ENCODE measurements at places on chromosomes 16 and 17.

DNA sequence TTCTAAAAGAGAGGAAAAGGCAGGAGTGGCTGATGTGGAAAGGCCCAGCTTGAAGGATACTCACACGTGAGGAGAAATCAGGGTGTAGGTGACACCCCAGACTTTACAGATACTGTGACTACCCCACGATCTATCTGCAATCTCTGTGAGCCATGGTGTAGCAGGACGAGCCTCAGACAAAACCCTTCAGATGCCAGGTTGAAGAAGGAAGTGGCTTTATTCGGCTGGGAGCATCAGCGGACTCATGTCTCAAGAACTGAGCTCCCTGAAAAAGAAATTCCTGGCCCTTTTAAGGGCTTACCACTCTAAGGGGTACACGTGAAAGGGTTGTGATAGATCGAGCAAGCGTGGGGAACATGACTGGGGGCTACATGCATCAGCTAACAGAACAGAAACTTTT lies 4.7 kb upstream of the SLC6A4 start:
- DNase-seq, result no peak

GRCh38 chr16:77439106-77439505 lies 4.3 kb upstream of the ADAMTS18 start:
- DNase-seq, result no peak

- DNase-seq, result no peak
These were observed 52.4 kb downstream of the AXIN2 start for GRCh38 chr17:65509032-65509431.

GRCh38 chr17:7380855-7381683 lies at the start of gene TNK1:
TSS of gene TNK1 (plus strand) at chr17:7381089. CDS start at chr17:7382927, 1,838 bp downstream.
- no peak for DNase-seq

All from NCI-H2227 treated with DMSO at 0.1 percent for 48 hours (cell line).